ENCODE measurements at places on chromosomes 12 and 14.

GRCh38 chr14:34436118-34436905 lies 25.7 kb downstream of the SPTSSA start:
- DNase-seq, result no peak

DNA sequence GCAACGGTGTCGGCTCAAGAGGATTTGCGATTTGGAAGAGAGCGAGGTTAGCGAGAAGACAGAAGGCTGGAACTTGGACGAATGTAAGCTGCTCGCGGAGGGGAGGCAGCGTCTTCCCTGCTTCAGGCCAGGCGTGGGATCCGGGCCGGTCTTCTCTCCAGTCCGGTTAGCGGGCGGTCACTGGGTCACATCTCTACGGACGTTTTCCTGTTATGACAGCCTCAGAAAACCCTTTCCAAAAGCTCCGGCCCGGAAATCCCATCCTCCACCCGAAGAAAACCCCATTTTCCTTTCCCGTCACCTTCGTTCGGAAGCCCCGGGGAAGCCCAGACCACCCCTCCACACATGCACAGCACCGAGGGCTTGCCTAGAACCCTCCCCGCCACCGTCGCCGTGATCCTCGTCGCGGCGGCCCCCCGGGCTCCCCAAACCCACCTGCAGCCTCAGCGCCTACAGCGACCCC lies 268 bp downstream of the NDUFB1 start:
- no peak for DNase-seq

DNA sequence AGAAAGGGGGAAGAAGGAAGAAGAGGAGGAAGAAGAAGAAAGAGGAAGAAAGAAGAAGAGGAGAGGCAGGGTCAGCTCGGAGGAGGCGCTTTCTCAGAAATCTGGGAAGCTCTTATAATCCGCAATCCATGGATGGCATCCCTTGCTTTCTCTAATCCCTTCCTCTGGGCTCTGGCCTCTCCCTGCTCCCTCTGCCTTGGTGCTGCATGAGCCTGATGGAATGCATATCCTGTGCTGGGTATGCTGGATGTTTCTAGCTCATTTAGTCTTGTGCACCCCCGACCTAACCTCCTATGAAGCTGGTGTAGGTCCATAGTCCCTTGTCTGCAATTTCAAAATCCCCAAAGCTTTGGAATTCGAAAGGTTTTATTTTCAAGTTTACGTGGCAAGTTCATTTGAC lies 94.2 kb upstream of the MYL2 start:
- DNase-seq, result no peak

- DNase-seq, result no peak
Measured at GRCh38 chr12:52230364-52231281, 2.4 kb upstream of the KRT7 start.

DNA sequence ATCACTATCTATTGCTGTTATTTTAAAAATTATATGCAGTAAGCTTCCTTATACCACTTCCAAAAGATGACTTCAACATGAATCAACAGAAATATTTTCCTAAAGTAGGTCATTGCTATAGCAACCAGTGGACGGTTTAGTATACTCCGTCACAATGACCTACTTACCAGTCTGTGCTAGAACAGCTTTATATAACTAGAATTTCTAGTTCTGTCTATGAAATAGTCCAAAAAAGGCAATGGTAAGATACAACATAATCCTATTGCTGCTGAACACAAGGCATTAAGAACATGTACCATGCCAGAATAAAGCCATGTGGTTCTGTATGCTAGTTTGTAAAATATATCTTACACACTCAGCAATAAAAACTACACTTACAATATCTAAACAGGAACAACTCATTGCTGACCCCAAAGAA lies 40.7 kb upstream of the MTERF2 start:
- peak; percentile 24 for DNase-seq

- DNase-seq, result no peak
Measured at GRCh38 chr12:77046468-77046867, 18.9 kb downstream of the E2F7 start.

GRCh38 chr14:45249856-45250575 lies 3.0 kb downstream of the MIS18BP1 start:
- no peak for DNase-seq

DNA sequence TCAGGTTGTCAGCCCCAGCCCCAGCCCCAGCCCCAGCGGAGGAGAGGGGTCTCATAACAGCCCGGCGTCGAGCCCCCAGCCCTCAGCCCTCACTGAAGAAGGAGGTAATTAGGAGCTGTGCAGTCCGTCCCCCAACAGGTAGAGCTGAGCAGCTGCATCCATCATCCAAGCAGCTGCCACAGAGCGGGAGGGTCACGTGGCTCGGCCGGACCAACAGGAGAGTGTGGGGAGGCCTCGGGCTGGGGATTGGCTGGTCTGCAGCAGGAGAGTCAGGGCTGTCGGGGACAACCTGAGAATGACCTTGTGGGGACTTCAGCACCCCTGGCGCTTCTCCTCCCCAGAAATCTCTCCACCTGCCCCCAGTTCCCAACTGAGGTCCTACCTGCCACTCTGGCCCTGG lies 29.6 kb downstream of the SMUG1 start:
- DNase-seq, result peak; percentile 83

- DNase-seq, result no peak
Measured at GRCh38 chr14:66603945-66604344, 96.0 kb downstream of the GPHN start.

GRCh38 chr12:130587966-130588365 lies 128.1 kb downstream of the RIMBP2 start:
- no peak for DNase-seq

DNA sequence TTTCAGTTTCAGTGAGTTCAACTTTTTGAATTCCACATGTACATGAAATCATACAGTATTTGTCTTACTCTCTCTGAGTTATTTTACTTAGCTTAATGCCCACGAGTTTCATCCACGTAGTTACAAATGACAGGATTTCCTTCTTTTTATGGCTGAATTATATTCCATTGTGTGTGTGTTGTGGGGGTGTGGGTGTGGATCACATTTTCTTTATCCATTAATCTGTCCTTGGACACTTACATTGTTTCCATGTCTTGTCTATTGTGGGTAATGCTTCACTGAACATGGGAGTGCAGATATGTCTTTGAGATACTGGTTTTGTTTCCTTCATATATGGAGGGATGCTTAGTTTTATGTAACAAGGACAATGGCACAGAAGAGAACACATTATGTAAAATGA lies 63.5 kb upstream of the TMTC1 start:
- no peak for DNase-seq

GRCh38 chr12:119320678-119321077 lies 13.9 kb upstream of the CCDC60 start:
- no peak for DNase-seq

GRCh38 chr12:79266343-79267144 lies 402.0 kb downstream of the SYT1 start:
- no peak for DNase-seq

DNA sequence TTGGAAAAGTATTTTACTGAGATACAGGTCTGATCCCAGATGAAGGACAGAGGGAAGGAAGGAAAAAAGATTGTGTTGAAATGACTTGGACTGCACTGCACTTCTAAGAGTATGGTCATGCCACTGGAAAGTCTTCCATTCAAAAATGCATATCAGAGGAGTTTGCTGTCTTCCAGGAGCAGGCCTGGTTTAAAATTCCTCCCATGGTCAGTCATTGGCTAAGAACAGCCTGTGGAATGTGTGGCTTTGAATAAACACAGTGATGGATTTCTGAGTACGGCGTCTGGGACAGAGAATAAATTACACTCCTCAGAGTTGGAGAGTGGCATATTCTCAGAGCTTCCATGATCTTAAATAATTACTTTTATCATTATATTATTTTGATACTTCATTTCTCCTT lies 245.8 kb upstream of the PDZRN4 start:
- no peak for DNase-seq

DNA sequence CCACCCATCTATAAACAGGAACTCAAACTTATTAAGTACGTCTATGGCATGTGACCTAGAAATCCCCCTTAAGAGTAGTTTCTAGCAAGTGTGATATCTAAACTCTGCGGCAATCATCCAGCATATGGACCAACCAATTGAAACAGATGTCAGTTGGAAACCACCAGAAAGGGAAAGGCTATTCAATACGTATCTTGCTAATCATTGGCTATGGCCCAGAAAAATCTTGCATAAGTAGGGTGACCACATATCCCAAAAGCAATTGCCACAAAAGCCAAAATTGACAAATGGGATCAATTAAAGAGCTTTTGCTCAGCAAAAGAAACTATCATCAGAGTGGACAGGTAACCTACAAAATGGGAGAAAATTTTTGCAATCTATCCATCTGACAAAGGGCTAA lies 24.2 kb downstream of the SYNJ2BP start:
- no peak for DNase-seq

GRCh38 chr12:67910360-67911274 lies 78.6 kb upstream of the IFNG-AS1 start:
- DNase-seq, result no peak

- DNase-seq, result no peak
Measured at GRCh38 chr12:62335796-62336195, 75.6 kb downstream of the USP15 start.

DNA sequence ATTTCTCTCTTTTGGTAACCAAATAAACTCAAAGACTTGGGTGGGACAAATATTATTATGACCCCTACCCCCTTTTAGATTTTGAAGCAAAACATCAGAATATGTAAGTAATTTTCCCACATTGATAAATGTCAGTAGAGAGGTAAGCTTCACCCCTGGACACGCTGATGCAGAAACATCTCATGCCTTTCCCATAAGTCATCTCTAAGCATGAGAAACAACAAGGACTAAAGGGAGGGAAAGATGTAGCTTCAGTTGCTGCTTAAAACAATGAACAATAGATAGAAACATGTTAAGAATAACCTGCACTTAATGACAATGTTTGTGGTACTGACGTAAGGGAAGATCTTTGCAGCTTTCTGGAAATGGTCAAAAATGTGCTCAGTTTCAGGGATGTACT lies 56.3 kb upstream of the SLC8A3 start:
- no peak for DNase-seq

- DNase-seq, result no peak
Measured at GRCh38 chr12:99706736-99707473, 59.4 kb downstream of the GARIN6 start.

DNA sequence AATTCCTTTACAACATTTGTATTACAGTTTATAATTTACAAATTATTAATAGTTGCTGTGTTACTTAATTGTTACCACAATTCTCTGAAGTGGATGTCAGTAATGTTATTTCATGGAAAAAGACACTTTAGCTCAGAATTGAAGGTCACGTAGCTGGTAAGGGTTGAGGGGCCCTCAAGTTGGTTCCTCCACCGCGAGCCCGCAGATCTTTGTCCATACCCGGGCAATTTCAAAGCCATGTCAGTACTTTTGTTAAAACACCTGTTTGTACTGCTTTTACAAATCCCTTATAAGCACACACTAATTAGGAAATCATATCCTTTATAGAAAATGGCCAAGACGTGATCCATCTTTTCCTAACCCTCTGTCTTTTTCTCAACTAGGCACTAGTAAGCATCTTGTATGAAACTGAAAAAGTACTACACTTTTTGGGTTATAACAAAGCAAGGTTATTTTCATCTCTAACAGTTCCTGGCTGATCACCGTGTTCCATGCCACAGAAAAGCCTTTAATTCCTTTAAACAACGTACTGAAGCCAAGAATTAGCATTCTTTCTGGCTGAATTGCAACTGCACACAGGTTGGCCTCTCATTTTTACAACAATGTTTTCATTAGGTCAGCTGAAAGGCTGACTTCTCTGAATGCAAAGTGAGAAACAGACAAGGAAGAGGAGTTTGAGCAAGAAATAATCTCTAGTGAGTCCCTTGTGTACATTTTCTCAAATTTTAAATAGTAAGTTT lies 76.1 kb downstream of the CNTN1 start:
- DNase-seq, result no peak

GRCh38 chr12:10256064-10256463 lies 43.4 kb downstream of the GABARAPL1 start:
- DNase-seq, result no peak

DNA sequence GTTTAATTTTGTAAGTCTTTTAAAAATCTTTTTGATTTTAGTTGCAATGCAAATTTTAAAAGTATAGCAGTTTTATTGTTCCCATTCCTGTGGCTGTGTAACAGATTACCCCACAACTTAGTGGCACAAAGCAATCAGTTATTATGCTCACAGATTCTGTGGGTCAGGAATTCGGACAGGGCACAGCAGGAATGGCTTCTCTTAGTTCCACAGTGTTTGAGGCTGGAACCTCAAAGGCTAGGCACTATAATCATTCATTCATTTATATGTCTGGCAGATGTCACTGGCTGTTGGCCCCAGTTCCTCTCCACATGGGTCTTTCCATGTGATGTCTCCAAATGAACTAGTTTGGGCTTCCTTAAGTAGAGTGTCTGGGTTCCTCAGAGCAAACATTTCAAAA lies 193.3 kb downstream of the RAD51B start:
- DNase-seq, result no peak

DNA sequence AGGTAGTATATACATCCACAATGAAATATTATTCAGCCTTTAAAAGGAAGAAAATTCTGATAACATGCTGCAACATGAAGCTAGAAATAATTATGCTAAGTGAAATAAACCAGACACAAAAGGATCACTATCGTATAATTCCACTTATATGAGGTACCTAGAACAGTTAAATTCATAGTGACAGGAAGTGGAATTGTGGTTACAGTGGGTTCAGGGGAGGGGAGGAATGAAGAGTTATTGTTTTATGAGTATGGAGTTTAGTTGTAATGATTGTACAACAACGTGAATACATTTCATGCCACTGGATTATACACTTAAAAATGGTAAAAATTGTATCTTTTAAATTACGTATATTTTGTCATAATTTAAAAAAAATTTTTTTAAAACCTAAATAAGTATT lies 21.0 kb downstream of the EEA1 start:
- DNase-seq, result no peak

GRCh38 chr12:94507455-94507854 lies 47.8 kb upstream of the CEP83 start:
- no peak for DNase-seq

DNA sequence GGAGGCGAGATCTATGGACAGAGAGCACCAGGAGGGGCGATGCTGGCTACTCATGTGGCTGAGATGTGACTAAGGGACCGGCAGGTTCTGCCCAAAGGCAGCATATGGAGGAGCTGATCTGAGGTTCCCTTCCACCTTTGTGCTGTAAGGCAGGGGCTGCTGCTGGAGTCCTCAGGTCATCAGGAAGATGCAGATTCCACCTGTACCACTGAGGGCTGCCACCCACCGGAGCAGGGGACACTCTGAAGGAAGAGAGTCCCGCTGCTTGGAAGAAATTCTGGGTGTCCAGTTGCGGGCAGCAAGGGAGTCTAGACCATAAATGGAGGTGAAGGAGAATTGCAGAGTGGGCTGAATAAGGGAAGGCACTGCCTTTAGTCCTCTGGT lies 55.3 kb downstream of the PLEKHG3 start:
- no peak for DNase-seq

DNA sequence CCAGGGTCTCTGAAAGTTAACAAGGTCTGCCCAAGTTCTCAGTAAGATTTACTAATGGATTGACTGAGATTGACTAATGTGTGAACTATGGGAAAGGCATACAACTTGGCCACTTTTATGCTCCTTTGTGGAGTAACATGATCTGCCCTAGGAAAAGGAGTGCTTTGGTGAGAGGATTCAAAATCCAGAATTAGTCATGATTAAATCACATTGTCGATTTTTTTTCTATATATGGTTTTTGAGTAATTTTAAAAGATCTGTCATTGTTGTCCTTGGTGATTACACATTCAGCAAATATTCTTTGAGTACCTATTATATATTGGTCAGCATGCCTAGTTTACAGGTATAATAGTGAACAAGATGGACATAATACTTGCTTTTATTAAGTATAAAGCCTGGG lies 147.7 kb upstream of the SYT10 start:
- DNase-seq, result no peak
